NCI-H446 treated with DMSO at 0.1 percent for 48 hours (cell line): ENCODE measurements at places on chromosomes 12 and 14.

DNA sequence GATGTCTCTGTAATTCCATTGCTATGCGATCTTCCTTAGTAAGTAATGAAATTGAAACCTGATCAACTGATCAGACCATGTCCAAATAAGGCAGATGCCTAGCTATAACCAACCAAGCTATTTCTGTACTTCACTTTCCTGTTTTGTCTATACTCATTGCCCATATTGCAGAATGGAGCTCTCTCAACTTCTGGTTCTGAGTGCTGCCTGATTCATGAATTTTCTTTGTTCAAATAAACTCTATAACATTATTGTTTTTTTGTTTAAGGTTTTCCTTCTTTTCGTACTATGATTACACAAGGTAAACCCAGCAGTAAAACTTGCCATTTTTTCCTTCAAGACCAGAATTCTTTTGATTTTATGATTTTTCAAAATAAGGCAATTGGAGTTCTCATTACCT lies 16.3 kb downstream of the COX16 start:
- DNase-seq, result no peak

DNA sequence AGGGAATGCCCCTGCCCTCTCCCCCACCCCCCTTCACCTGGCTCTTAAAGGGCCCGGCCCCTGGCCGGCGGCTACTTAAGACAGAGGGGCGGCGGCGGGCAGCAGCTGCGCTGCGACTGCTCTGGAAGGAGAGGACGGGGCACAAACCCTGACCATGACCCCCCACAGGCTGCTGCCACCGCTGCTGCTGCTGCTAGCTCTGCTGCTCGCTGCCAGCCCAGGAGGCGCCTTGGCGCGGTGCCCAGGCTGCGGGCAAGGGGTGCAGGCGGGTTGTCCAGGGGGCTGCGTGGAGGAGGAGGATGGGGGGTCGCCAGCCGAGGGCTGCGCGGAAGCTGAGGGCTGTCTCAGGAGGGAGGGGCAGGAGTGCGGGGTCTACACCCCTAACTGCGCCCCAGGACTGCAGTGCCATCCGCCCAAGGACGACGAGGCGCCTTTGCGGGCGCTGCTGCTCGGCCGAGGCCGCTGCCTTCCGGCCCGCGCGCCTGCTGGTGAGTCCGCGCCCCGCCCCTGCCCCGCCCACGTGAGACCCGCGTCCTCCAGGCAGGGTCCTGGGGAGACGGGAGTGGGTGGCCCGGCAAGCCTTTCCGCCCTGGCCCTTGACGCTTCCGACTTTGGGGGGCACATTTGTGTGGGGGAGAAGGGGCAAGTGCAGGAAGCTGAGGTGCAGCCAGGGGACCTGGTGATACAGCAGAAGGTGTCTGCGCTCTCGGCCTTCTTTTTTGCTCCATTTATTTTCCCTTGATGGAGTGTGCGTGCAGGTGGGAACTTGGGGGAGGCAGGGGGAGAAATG lies at the start of gene IGFBP6:
IGFBP6 (plus strand) TSS at position 104 of the 790 bp plus-strand sequence; CDS start at position 155, 51 bp downstream.
- no peak for DNase-seq

DNA sequence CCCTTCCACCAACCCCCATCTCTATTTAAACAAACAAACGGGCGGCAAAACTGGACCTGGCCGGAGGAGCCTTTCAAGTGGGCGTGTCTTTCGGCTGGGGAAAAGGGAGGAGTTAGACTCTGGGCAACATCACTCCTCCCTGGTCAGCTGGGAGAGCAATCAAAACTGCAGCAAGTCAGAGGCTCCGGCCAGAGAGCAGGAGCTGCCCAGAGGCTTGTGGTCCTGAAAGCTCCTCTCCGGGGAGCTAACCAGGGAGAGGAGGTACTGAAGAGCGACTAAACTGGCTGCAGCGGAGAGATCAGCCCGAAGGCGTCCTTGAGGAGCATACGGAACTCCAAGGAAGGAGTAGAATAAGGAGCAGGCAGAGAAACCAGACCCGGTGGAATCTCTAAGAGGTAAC lies at the start of gene NEUROD4:
NEUROD4 (plus strand) TSS at position 191 of the 400 bp plus-strand sequence. CDS start 6,466 bp downstream, outside the sequence.
- DNase-seq, result peak; percentile 76

- DNase-seq, result peak; percentile 40
Observed at GRCh38 chr14:71497645-71498086, 434.6 kb upstream of the RGS6 start.

GRCh38 chr12:86256163-86256562 lies at the start of gene MGAT4C:
TSS of gene MGAT4C (minus strand) at chr12:86256391.
- DNase-seq, result peak; percentile 19

- DNase-seq, result no peak
Observed at GRCh38 chr12:120710031-120710804, at the start of gene UNC119B. TSS of gene UNC119B (plus strand) at chr12:120710458. CDS start at chr12:120710475, 17 bp downstream.

GRCh38 chr12:125287155-125287847 lies 222.1 kb downstream of the AACS start:
- no peak for DNase-seq

DNA sequence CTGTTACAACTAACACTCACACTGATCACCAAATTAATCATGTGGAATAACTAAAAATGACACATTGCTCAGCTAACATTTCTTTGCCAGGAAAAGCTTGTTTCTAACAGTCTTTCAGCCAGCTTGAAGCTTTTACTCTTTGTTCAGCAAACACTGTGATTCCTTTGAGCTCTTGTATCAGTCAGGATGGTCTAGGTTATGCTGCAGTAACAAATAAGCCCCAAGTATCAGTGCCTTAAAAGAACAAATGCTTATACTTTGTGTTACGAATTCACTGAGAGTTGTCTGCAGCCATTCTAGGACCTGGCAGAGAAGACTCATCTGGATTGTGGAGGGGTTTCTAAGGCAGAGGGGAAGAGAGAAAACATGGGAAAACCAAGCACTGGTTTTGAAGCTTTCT lies 47.6 kb upstream of the PIWIL1 start:
- no peak for DNase-seq

DNA sequence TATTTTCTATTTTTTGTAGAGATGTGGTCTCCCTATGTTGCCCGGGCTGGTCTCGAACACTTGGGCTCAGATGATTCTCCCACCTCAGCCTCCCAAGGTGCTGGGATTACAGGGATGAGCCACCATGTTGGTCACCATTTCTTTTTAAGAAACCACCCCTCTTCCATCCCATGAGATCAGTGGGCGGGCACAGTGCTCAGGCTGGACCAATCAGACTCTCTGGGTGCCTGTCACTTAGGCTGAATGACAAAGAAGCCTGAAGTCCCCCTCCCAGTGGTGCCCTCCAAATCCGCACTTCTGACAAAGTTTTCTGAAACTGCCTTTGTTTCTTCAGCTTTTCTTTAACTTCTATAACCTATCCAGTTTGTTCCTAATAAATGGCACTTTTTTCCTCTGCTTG lies 48.2 kb downstream of the CALM1 start:
- DNase-seq, result no peak

- DNase-seq, result no peak
Observed at GRCh38 chr12:30755395-30755762, 628 bp upstream of the CAPRIN2 start.

GRCh38 chr14:76603713-76604112 lies 157.6 kb upstream of the VASH1 start:
- no peak for DNase-seq

DNA sequence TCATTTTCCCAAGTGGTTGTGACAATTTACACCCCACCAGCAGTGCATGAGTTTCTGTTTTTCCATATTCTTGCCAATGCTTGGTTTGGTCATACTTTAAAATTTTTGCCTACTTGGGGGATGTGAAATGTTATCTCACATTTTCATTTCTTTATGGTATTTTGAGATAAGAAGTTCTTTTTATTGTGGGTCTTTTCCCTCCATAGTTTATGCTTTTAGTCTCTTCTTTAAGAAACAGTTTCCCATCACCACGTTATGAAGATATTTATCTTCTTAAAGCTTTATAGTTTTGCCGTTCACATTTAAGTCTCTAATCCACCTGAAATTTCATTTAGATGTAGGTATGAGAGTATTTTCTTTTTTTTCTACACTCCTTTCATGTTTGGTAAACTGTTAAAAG lies 95.7 kb downstream of the PPM1A start:
- DNase-seq, result no peak

DNA sequence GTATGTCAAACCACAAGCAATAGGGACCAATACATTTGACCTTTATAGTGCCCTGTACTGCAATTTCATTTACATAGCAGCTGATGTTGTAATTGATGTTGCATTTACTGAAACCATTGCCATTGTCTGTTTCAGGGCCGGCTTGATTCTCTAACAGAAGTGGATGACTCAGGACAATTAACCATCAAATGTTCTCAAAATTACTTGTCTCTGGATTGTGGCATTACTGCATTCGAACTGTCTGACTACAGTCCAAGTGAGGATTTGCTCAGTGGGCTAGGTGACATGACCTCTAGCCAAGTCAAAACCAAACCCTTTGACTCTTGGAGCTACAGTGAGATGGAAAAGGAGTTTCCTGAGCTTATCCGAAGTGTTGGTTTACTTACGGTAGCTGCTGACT lies 216.0 kb downstream of the AKAP6 start:
- DNase-seq, result no peak

GRCh38 chr14:41498959-41499358 lies 107.7 kb upstream of the LRFN5 start:
- no peak for DNase-seq

DNA sequence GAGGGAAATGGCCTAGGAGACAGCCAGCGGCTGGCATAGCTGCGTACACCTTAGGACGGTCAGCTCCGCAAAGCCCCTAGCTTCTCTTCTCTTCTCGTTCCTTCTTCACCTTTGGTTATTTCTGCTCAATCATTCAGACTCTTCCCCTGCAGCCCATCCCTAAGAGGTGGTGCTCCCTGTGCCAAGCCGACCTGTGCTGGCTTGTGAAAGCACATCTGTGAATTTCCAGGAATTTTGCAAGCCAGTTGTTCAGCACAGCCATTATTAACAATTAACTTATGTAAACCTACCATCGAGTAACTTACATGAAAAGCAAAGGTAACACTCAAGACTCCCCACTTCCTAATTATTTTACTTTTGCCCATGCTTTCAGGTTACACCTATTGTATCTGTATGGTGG lies 20.9 kb upstream of the GPR68 start:
- no peak for DNase-seq

DNA sequence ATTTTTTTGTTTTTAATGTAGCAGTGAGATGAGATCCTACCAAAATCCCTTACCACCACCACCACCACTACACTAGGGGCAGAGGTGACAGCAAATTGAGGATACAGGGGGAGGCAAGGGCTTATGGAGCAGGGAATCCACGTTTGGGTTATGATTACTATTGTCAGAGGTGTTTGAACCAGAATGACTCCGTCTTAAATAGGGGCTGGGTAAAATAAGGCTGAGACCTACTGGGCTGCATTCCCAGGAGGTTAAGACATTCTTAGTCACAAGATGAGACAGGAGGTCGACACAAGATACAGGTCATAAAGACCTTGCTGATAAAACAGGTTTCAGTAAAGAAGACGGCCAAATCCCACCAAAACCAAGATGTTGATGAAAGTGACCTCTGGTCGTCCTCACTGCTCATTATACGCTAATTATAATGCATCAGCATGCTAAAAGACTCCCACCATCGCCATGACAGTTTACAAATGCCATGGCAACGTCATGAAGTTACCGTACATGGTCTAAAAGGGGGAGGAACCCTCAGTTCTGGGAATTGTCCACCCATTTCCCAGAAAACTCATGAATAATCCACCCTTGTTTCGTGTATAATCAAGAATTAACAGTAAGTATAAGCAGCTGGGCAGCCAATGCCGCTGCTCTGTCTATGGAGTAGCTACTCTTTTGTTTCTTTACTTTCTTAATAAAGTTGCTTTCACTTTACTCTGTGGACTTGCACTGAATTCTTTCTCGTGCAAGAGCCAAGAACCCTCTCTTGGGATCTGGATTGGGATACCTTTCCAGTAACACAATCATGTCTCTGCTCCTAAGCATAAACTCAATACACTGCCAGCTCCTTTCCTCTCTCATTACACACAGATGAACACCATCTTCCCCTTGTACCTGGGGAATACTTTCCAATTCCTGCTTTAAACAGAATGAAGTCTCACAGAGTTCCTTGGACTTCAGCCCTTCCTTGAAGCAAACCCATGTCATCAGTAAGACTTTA lies 16.7 kb upstream of the CRY1 start:
- no peak for DNase-seq

DNA sequence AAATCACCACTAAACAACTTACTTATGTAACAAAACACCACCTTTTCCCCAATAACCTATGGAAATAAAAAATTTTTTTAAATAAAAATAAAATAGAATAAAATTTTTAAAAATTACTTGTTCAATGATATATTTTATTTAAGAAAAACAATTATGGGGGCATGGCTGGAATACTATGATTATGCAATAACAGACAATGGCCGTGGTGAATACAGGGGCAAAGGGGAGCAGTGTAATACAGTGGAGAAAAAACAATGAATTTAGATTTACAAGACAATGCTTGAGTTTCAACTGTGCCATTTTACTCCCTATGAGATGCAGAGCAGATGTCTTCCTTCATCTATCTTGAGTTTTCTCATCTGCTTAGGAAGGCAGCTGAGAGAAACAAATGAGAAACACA lies 72.9 kb downstream of the BLTP3B start:
- DNase-seq, result no peak

- DNase-seq, result no peak
Observed at GRCh38 chr14:53999061-53999488, 42.5 kb upstream of the BMP4 start.

DNA sequence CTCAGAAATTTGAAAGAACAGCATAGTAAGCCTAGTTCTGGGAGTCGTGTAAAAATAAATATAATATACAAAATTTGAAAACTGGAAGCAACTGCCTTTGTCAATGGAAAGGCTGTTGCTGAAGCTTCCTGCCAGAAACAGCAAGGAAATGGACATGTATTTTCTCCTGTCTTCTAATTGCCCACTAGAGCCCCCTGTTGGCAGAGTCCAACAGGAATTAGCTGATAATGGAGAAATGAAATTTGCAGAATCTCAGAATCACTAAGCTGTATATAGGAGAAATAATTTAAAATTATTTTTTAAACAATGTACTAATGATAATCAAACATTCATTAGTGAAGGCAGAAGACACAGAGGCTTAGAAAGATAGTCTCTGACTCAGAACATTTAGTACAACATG lies 414.8 kb downstream of the SLC6A15 start:
- peak; percentile 3 for DNase-seq

- DNase-seq, result peak; percentile 34
Observed at GRCh38 chr12:101552277-101552676, 42.5 kb upstream of the MYBPC1 start.

- DNase-seq, result no peak
Observed at GRCh38 chr12:120343692-120344091, 16.1 kb upstream of the PLA2G1B start.

GRCh38 chr12:15777355-15778012 lies 11.7 kb downstream of the EPS8 start:
- no peak for DNase-seq
